ENCODE measurements at places on chromosomes 2 and 18.

- DNase-seq, result no peak
Observed at GRCh38 chr18:58552896-58553295, 76.0 kb downstream of the ALPK2 start.

GRCh38 chr2:21251216-21251980, 127.6 kb downstream of the TDRD15 start:
- DNase-seq, result no peak

- no peak for DNase-seq
Observed at GRCh38 chr2:237483018-237483731, 3.9 kb upstream of the MLPH start.

DNA sequence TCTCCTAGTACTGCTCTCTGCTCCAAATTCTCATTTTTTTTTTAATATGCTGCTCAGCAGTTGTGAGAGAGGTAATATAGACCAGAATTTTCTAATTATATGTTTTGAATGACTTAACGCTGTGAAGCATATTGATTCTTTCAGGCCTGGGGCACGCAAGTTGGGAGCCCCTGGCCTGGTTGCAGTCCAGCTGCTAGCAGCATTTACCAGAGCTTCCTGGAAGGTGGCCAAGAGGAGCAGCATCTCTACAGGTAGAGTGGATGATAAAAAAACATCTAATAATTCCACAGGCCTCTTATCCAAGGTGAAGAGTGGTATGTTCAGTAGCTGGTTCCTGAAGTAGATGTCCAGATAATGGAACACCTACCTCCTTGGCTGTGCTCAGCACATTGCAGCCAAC, 7.3 kb upstream of the UGP2 start:
- no peak for DNase-seq

DNA sequence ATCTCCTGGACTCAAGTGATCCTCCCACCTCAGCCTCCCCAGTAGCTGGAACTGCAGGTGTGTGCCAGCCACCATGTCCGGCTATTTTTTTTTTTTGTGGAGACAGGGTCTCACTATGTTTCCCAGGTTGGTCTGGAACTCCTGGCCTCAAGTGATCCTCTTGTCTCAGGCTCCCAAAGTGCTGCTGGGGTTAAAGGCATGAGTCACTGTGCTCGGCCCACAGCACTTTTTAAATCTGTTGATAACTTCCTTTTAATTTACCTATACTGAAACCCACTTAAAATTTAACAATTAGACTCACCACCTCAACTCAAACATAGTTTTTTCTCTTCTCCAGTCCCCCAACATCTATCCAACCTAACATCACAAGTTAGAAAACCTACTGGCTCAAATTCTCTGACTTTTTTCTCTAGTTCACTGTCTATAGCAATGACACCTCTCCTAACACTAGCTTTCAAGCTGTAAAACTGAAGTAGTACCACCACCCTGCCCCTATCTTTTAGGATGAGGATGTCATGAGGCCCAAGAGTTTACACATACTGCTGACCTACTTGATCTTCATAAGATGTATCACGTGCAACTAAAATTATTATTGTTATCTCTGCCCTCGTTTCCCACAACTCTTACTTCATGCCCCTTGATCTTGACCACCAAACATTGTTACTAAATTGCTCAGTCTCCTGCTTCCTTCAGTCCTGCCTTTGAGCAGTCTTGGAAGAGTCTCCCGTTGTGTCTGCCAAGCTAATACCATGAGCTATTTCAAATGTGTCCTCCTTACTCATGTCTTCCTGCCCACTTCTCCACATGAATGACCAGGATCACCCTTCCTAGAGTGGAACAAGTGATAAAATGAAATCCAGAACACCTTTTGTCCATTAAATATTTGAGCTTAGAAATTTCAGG, 142.3 kb upstream of the ZFP36L2 start:
- no peak for DNase-seq

DNA sequence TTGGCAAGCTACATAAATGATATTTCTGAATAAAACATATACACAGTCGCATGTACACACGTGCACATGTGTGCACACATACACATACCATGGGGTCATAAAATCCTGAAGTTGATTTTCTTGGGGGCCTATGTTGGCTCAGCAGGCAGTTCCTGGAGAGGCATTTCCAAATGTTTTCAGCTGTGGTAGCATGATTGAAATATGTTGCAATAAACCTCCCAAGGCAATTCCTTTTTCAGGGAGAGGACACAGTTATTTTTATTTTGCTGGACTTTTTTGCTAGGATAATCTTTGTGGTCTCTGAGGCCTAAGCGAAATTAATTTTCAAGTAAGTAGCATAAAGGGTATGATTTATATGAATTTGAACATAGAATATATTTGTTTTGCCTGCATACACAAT, 126.7 kb upstream of the LTBP1 start:
- DNase-seq, result no peak

DNA sequence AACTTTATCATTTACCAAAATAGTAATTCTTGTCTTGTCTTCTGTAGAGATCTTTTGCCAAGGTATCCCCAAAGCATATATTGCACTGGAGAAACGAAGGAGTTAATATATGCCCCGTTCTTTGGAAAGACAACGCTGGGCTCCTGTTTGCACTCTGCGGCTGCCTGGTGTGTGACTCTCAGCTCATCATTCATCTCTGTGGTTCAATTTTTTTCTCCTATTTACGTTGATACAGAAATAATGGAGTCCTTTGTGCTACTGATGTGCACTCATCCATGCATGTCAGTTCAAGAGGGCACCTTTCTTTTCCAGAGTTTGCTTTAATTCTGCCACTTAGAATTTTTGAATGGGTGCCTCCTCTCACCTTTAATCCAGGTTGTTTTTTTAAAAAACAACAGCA, 655.5 kb downstream of the DCDC2C start:
- DNase-seq, result no peak

DNA sequence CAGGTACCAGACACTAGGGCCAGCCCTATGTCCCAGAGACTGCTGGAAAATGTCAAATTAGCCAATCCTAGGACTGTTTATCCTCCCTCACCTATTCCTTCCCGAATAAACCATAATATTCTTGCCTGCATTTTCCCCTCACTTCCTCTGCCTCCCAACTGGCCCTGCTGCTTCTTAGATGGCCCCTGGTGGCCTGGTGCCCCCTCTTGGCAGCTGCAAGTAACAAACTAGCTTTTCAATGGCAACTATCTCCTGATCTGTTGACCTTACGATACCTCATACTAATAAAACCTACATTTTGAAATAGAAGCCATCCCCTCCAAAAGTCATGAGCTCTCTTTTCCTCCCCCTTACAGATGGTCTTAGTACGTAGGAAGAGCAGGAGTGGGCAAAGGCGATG, 132.0 kb downstream of the ALPK2 start:
- DNase-seq, result no peak

DNA sequence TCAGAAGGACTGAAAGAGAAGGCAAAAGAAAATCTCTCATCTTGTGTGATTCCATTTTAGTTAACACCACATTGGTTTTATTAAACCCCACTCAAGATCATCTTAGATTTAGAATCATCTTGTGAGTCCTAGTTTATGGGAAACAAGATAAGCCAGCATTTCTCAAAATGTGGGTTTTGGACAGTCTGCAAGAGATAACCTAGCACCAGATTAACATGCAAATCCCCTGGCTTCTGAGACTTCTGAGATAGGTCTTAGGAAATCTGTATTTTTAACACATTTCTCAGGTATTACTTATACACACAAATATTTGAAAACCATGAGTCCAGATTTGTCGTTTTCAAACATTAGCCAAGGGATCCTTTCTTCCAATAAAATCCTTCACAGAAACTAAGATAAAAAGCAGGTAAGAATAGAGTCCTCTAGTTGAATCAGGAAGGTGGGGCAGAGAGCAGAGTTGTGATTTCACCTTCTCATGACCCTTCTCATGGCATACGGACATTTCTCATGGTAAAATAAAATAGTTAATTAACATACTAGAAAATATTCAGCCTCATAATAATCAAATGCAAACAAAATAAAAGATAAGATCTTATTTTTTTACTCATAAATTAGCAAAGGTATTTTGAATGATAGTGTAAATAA, 287.2 kb upstream of the FN1 start:
- DNase-seq, result no peak

GRCh38 chr2:96669539-96670215, 27.1 kb downstream of the FER1L5 start:
- no peak for DNase-seq

DNA sequence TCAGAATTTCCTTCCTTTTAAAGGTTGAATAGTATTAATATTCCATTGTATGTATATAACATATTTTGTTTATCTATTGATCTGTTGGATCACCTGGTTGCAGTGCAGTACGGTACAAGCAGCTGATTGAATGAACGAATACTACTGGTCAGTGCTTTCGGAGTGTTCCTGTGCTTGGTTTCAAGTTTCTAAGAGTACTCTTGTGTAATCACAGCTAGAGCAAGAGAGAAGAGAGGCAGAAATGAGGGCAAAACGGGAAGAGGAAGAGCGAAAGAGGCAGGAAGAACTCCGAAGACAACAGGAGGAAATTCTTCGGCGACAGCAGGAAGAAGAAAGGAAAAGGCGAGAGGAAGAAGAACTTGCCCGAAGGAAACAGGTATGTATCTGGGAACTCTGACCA, 40.3 kb upstream of the KCNJ13 start:
- DNase-seq, result no peak

GRCh38 chr2:166384774-166385173, 9.0 kb upstream of the SCN9A start:
- DNase-seq, result no peak

GRCh38 chr2:145412155-145412554, 892.2 kb upstream of the ZEB2 start:
- no peak for DNase-seq

- DNase-seq, result no peak
Observed at GRCh38 chr2:219497495-219498279, 1.0 kb upstream of the GMPPA start.

- no peak for DNase-seq
Observed at GRCh38 chr2:241208058-241208457, 19.6 kb downstream of the ANO7 start.

DNA sequence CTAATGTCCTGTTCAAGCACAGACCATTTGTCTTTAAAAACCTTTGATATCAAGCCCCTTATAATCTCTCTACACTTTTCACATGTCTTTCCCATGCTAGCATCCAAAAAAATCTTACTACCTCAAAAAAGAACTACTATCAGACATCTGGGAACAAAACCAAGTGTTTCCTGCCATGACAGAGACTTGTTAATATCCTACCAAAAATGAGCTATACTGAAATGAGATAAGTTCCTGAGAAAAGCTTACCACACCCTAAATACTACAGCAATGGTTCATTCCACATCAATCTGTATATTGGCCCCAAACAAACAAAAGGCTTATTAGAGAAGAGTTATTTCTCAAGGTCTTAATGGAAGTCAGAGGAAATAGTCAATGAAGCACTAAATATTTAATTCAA, 230.1 kb downstream of the DYM start:
- DNase-seq, result no peak

DNA sequence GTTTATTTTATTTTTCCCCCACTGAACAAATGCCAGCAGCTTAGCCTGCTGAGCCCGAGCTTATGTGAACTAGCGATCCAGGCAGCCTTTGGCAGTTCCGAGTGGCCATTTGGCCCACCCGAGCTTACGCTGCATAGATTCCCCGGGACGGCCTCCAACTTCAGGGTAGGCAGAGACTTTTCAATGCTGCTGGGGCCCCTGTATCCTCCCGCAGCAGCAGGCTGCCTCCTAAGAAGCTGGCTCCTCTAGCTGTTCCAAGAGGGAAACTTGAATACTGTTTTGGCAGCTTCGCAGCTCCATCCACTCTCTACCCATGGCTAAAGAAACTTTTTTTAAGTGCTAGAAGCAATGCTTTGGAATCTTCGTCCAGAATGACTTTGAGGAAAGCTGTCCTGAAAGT, 295.2 kb downstream of the SS18 start:
- no peak for DNase-seq

DNA sequence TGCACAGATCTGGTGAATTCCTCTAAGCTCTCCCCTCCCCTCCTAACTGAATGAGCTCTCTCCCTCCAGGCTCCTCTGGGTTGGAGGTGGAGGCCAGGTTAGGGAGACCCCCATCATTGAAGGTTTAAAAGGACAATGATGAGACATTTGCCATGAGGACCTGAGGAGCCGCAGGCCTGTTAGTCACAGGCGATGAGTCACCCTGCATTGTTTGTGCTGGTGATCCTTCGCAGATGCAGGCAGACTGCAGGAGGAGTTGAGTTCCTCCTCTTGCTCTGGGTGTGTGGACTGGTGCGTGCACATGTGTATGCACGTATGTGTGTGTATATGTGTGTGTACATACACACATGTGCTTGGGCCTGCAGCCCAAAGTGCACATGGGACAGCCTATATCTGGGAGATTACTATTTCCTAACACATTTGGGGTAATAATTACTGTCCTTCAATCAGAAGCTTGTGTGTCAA, 42.0 kb downstream of the MCFD2 start:
- no peak for DNase-seq

DNA sequence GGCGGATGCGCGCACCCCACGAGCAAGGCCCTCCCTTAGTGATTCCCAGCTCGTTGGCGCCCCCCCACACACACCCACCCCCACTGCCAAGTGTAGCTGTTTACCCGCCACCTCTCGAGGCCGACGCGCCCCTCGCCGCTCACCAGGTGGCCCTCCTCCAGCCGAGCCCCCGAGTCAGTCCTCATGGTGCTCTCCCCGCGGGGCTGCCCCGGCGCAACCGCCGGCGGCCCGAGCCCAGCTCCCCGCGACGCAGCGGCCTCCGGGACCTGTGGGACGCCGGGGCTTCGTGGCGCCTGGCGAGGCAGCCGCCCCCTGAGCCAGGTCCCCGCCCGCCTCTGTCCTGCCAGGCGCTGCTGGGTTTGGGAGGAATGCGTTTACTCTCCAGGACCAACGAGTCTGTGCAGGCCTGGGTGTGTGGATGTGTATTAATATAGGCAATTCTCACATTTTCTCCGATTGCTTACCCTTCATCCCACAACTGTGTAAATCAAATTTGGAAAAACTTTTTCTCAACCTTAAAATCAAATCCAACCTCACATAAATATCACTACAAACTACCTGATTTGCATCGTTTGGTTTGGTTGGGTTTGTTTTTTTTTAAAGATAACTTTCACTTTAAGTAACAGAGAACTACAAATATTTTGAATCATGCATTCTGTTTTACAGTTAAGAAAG, at the start of gene TMEM237:
TSS of gene TMEM237 (minus strand) at position 288 of the 675 bp plus-strand sequence. CDS start at position 185, 103 bp downstream.
- no peak for DNase-seq

GRCh38 chr2:63589148-63589958, 590 bp downstream of the MDH1 start:
- DNase-seq, result no peak

GRCh38 chr2:25491003-25491696, 149.4 kb upstream of the DNMT3A start:
- DNase-seq, result no peak

- DNase-seq, result no peak
Observed at GRCh38 chr2:29753671-29754444, 167.5 kb downstream of the ALK start.
